EH (cell line): ENCODE measurements at places on chromosomes 6 and 20.

DNA sequence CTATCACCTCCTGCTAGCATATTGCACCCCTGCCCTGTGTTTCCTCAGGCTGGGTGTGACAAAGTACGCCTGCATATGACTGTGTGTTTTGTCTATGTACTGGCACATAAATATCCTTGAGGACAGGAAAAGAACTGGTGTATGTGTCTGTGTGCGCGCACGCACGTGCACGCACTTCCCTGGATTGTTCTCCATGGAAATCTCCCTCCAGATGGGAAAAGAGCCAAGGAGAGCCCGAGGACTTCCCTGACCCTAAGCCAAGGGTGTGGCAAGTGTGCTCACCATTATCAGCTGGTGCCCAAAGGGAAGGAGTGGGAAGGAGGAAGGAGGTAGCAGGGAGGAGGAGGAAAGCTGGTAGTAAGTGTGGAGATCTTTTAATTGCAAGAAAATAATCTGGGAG lies 117.6 kb downstream of the HIVEP2 start:
- DNase-seq, result no peak

- peak; percentile 12 for DNase-seq
Measured at GRCh38 chr6:105642708-105643107, 239.8 kb upstream of the PREP start.

DNA sequence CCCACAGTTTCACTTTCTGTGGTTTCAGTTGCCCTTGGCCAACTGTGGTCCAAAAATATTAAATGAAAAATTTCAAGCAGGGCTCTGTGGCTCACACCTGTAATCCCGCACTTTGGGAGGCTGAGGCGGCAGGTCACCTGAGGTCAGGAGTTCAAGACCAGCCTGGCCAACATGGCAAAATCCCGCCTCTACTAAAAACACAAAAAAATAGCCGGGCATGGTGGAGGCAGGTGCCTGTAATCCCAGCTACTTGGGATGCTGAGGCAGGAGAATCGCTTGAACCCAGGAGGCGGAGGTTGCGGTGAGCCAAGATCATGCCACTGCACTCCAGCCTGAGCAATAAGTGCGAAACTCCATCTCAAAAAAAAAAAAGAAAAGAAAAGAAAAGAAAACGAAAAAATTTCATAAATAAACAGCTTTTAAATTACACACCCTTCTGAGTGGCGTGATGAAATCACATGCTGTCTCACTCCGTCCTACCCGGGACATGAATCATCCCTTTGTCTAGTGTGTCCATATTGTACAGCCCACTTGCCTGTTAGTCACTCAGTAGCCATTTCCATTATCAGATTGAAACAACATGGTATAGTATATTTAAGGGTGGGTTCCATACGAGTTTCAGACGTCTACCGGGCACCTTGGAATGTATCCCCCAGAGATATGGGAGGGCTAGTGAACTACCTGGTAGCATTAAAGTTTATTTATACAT lies 11.7 kb downstream of the PTPRK start:
- DNase-seq, result peak; percentile 94

- no peak for DNase-seq
Measured at GRCh38 chr6:166499350-166500163, 86.9 kb downstream of the RAMACL start.

DNA sequence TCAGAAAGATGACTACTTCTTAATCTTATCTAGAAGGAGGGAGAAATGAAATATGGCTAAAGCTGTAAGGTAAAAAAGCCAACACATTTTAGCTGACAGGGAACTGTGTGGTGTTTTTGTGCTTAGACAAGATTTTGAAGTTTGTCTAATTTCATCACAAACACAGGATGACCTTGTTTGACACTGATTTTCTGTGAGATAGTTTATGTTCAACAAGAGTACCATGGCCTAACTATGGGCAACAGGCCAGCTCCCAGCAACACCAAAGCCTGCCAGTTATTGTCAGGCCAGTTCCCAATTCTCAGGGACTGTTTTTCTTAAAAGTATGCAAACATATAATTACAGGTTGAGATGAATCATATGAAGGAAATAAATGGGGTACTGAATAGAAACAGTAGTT lies 5.5 kb upstream of the ABCF1 start:
- no peak for DNase-seq

DNA sequence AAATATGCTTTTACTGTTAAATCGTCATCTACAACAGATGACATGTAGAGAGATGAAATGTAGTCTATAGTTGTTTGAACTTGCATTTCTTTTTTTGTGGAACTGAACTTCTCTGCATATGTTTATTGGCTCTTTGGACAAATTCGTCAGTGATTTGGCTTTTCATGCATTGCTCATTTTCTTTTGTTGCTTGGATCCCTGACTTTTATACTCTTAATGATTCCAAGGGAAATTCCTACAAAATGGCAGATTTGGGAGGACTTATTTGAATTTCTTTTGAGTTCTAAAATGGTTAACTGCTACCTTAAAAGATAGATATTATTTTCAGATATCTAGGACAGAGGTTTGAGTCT lies 65.4 kb downstream of the UTRN start:
- no peak for DNase-seq

GRCh38 chr20:41526327-41526726 lies 91.8 kb downstream of the CHD6 start:
- no peak for DNase-seq

GRCh38 chr6:120355822-120356221 lies 978.5 kb downstream of the TBC1D32 start:
- DNase-seq, result no peak

- DNase-seq, result no peak
Measured at GRCh38 chr6:87012743-87013142, 75.4 kb downstream of the HTR1E start.

DNA sequence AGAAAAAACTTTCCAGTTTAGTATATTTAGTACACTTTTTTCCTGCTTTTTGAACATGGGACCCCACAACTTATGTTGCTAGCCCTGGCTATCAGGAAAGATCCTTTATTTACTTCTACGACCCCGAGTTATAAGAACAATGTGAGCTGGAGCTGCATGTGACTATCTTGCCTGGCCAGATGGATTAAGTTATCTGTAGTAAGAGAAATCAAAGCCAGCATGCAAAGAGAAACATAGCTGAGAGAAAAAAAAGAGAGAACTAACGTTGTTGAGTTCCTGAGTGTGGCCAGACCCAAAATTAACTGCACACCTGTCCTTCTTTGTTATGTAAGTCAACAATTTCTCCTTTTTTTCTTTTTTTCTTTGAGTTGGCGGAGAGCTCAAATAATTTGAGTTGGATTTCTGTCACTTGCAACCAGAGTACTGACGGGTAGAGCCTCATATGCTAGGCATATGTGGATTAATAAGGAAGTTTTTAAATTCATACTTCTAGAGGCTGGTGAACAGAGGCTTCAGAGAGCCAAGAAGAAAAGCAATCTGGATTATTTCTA lies 219.5 kb downstream of the HACE1 start:
- DNase-seq, result no peak

DNA sequence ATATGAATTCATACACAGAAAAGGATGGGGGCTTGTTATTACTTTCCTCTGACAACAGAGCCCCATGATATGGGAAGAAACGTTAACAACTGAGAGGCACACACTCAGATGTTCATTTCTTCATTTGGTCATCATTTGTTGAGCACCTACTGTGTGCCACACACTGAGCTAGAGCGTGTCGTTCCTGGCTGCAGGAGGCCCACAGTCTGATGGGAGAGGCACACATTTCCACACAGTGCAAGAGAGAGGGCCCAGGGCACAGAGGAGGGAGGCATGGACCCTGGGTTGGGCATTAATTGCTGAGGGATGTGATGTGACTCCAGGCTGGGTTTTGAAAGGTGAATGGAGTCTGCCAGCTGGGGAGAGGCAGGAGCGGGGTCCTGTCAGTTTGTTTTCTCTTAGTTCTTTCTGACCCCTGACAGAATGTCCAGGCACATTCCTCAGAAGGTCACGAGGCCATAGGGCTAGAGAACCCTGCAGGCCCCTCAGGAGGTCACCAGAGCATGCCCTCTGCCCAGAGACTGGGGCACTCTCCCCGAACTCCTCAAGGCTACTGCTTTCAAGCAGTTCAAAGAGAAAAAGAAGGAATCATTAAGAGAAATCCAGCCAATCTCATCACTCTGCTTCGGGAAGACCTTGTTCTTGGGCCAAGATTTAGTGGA lies 216.2 kb downstream of the UST start:
- DNase-seq, result no peak

DNA sequence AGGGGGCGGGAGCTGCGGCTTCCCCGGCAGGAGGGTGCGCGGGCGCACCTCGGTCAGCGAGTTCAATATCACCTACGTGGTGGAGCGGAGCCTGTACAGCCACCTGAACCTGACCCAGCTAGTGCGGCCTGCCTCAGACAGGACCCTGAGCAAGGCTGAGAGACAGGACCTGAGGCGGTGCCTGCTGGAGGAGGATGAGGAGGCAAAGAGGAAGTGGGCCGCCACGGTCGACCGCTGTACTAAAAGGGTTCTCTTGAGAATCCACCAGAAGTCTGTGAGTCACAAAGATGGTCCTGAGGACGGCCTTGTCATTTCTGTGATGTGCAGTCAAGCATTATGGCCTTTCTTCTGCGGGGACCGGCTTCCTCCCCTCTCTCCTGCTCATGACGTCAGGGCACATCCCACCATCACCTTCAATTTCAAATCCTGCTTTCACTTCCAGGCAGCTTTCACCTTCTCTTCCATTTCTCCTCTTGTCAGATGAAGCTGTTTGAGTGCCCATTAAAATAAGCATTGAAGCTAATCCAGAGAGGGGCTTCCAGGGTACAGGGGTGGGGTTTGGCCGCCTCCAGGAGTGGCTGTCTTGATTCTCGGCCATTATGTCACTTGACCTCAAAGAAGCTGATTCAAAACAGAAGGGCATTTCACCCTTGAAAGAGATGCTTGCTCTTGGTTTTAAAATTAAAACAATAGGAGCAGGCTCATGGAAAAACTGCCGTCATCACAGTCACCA lies 177.6 kb downstream of the SASH1 start:
- DNase-seq, result peak; percentile 46

- peak; percentile 63 for DNase-seq
Measured at GRCh38 chr6:131116755-131117360, 18.4 kb upstream of the AKAP7 start.

GRCh38 chr6:18501663-18502013 lies 114.5 kb downstream of the RNF144B start:
- DNase-seq, result peak; percentile 85

- no peak for DNase-seq
Measured at GRCh38 chr20:35087791-35088190, 4.8 kb downstream of the TRPC4AP start.

DNA sequence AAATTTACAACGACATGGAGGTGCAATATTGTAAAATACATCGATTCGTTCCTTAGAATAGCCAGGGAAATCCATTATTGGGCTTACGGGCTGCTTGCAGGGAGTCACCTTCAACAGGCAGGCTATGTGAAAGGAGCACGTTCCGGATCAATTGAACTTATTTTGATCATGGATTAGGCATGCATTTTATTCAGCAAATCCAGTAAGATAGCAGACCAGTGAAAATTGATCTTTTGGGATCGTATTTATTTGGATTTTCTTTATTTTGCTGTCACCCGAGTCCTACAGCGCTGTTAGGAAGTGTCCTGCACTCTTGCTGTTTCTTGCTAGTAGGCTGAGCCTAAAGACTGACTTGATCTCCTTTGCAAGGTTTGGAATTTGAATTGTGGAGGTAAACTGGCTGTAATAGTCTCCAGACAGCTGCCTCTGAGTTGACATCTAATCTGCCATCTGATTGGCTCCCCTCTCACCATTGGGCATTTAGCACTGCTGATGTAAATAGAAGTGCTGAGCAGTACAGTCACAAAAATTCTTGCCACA lies 3.0 kb downstream of the ARID1B start:
- peak; percentile 94 for DNase-seq

GRCh38 chr20:2001119-2001518 lies 7.3 kb upstream of the PDYN start:
- DNase-seq, result no peak

- no peak for DNase-seq
Measured at GRCh38 chr20:20214757-20215275, 153.1 kb upstream of the INSM1 start.

GRCh38 chr20:37259031-37259430 lies 2.6 kb downstream of the GHRH start:
- DNase-seq, result no peak
